RPMI7951 (cell line): ENCODE measurements at places on chromosomes 1 and 21. TPM values are rescaled to one million over a fixed set of nuclear protein-coding genes. Genes with fewer than 3 reads are reported as not detected.

Gene TMOD4
- 0.36 TPM in 1 of 2 replicates, not detected in the other for total RNA-seq

Gene CFHR2
- not detected in 2 replicates for total RNA-seq

Gene CNR2
- not detected in 2 replicates for total RNA-seq

Gene PGM1
- total RNA-seq, result 140 and 171 TPM in 2 replicates

Gene KIF17
- total RNA-seq, result not detected in 2 replicates
